ENCODE measurements at places on chromosomes 6 and 20.
A peak's percentile ranks its signal among the peaks of the same experiment; 100 is the strongest.

GRCh38 chr6:83518816-83519480, 6.6 kb downstream of the PRSS35 start:
- peak; percentile 15 for DNase-seq

- no peak for DNase-seq
Measured at GRCh38 chr6:163635731-163636364, 221.3 kb downstream of the QKI start.

DNA sequence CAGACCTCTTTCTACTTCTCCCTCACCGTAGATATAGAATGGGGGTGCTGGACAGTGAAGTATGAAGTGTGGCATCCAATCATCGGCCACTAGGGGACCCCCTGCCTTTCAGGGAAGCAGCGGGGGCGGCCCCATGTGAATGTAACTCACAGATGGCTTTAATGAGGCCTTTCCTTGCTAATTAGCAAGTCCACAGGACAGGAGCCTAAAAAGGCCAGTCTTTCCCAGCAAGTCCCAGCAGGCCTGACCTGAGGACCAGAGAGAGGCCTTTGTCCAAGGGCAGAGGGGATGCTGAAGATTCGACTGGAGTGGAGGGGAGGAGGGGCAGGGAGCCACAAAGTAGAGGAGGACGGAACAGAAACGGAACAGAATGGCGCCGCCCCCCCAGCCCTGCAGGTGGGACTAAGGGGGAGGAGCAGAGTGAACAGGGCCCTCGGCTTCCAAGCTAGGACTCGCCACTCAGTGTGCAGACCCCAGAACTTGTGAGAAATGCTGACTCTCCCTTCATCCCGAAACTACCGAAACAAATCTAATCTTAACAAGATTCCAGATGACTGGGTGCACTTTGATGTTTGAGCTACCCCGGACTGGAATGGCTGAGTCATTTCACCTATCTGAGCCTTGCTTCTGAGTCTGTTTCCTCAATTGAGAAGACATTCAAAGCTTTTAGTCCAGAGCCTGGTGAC, 5.8 kb downstream of the C6orf132 start:
- peak; percentile 94 for DNase-seq

DNA sequence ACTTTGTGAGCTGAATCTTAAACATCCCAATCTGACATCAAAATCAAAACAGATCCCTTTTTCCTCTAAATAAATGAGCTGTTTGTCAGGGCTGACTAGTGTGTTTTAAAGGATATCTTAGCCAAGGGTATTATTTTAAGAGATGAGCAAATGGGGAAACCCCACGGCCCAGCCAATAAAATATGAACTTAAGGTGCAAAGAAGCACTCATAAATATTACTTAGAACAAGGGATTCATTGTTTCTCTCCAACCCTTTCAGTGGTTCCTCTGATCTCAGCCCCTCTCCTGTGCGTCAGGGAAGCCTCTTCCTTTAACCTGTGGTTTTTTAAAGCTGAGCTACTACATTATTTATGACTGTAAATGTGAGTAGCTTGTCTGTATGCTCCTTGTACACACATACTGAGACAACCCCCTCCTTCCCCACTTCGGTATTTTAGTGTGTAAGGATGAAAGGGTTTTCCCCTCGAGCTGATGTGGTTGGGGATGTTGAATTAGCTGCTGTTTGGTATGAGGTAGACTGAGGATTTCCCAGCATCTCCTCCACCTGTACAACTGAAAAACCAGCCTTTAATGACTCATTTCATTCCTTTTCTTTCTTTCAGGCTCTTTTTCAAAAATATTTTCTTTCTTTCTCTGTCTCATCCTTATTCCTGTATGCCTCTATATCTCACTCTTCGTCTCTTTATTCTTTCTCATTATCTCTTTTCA, 6.5 kb downstream of the BMP5 start:
- peak; percentile 55 for DNase-seq

GRCh38 chr6:156053626-156054025, 598.0 kb upstream of the NOX3 start:
- DNase-seq, result no peak

DNA sequence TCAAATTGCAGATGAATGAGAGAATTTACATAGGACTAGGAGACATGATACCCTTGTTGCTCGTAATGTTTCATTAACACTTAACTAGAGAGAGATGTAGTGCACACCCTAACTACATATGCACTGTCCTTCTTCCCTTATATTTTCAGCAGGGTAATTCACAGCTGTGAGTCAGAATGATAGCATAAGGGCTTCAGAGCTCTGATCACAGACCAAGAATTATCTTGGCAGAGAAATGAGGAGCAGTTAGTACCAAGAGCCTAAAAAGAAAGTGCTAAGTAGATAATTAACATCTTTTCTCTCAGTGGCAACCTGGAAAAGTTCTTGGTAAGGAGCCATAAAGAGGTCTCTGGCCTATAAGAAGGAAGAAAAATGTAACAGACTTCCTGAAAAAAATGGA, 35.8 kb downstream of the GRIK2 start:
- peak; percentile 84 for DNase-seq

- no peak for DNase-seq
Measured at GRCh38 chr6:15288856-15289255, 43.0 kb downstream of the JARID2 start.

- DNase-seq, result no peak
Measured at GRCh38 chr6:42026540-42026939, 23.8 kb upstream of the TAF8 start.

DNA sequence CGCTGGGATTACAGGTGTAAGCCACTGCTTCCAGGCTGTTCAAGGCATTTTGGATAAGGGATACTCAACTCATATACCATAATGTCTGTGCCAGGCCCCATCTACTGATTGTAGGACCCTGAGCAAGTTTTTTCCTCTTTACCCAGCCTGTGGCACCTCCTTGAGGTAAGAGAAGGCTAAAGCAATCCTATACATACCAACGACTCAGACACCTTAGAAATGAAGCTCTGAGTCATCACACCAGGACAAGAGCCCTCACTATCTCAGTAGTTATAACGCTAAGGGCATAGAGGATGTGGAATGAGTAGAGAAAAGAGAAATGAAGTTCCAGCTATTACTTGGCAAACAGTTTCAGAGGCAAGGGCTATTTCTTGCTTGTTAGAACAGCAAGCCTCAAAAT, 16.9 kb downstream of the NDRG3 start:
- no peak for DNase-seq

- DNase-seq, result no peak
Measured at GRCh38 chr6:130958468-130958867, 104.6 kb downstream of the EPB41L2 start.

GRCh38 chr6:72287801-72288200, 334.1 kb upstream of the KCNQ5 start:
- no peak for DNase-seq

DNA sequence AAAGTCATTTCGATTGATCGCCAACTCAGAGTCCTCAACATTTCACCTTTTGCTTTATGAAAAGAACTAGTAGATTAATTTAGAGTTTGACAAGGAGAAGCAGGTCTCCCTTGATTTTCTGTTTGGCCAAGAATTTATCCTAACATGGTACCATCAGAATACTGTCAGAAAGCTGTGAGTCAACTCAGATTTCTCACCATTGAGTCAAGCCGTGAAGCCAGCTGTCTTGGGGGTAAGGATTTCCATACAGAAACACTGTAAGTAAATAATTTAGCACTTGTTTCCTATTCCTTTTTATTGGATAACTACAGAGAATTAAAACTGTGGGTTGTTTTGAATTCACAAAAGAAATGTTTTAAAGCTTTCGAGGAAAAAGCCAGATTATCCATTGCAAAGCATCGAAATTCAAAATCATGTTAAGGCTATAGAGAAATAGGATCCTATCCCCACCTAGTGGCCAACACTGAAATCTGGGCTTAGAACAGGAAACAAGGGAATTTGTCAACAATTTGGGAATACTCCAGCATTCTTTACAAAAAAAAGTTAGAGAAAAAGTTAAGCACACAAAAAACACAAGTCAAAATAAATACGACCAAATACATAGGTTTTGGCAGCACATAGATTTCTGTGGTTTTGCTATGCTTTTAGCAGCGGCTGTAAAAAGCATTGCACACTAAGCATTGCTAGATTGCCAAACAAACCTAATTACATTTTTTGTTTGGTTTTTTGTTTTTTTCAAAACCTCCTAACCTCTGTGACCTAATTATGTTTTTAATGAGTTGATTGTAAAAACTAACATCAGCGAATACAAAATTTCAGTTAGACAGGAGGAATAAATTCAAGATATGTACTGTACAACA, 44.2 kb downstream of the COL11A2 start:
- peak; percentile 51 for DNase-seq

DNA sequence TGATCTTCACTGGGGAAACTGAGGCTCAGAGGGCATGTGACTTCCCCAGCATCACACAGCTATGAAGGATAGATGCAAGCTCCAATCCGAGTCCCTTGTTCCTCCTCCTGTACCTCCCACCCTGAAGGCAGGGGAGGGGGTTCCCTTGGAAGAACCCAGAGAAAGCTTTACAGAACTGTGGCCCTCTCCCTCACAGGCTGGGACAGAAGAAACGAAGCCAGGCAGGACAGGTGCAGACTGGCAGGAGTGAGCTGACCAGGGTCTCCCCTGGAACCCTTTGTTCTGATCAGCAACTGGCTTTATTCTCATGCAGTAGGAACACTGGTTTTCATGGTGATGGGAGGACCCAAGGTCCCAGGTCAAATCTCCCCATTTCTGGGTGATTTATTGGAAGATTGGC, 90.2 kb downstream of the TMEM242 start:
- no peak for DNase-seq

DNA sequence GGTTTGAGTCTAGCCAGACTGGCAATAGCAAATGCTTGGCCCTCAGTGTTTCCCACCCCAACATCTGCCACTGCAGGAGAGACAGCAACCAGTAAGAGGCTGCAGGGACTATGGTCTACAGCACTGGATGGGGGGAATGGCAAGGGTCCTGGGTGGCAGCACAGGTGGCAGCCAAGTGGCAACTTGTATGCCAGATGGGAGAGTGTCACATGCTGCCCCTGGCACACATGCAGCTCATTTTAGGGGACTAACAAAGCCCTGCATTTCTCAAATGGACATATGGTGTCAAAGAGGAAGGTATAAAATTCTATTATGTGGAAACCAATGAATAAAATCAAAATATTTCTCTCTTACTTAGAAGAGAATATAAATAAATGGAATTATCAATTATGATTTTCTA, 298.7 kb upstream of the MARCKS start:
- peak; percentile 38 for DNase-seq

DNA sequence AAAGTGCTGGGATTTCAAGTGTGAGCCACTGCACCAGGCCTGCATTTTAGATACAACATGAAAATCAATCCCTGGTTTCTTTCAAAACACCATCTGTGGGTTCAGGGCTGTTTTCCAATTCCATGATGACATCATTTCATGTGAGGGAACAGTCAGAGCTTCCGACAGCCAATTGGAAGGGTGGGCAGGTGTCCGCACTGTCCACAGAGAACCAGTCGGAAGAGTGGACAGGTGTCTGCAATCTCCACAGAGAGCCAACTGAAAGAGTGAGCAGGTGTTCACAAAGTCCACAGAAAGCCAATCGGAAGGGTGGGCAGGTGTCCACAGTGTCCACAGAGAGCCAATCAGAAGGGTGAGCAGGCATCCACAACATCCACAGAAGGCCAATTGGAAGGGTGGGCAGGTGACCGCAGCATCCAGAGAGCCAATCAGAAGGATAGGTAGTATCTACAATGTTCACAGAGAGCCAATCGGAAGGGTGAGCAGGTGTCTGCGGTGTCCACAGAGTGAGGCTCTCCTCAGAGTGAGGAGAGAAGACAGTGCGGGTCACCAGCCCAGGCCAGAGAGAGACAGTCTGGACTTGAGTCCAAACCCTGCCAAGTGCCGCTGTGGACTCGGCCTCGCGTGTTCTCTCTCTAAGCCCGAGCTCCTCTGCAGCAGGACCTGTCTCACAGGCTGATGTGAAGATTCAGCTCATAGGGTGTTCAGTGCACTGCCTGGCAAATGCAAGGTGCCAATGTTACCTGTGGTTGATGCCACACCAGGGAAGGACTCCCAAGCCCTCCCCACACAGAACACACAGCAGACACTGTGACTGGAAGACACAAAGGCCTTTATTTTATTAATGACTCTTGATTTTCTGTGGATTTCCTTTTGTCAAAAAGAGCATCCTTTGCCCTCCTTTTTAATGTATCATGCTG, 57.3 kb downstream of the DLL1 start:
- peak; percentile 41 for DNase-seq

DNA sequence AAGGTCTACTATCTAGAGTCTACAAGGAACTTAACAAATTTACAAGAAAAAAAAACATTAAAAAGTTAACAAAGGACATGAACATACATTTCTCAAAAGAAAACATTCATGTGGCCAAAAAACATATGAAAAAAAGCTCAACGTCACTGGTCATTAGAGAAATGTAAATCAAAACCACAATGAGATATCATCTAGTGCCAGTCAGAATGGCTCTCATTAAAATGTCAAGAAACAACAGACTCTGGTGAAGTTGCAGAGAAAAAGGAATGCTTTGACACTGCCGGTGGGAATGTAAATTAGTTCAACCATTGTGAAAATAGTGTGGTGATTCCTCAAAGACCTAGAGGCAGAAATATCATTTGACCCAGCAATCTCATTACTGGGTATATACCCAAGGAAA, 48.3 kb downstream of the OGFRL1 start:
- DNase-seq, result no peak

- DNase-seq, result peak; percentile 43
Measured at GRCh38 chr6:25334793-25335192, 55.6 kb downstream of the CARMIL1 start.

DNA sequence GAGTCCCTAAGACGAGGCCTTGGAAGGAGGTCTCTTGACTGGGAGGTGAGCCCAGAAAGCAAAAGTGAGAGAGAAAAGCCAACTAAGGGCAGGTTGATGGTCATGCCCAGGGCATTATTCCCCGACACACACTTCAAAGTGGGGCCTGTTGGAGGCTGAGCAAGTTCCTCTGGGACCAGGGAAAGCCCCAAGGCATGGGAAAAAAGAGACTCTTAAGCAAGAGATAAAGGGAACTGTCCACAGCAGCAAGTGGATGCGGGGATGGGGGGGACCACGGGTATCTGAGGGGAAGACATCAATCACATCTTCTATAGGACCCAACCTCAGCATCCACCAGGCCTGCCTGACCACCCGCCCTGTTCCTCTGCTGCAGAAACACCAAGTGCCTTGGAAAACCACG, 119.9 kb upstream of the MAFB start:
- no peak for DNase-seq

GRCh38 chr6:13311155-13311554, 17.2 kb downstream of the TBC1D7 start:
- DNase-seq, result no peak

All from NCI-H69 (cell line).